NCI-H510A treated with DMSO at 0.1 percent for 48 hours (cell line): ENCODE measurements at places on chromosomes 12 and 14.

- no peak for DNase-seq
Measured at GRCh38 chr14:101288436-101289229, 272.7 kb upstream of the DIO3 start.

DNA sequence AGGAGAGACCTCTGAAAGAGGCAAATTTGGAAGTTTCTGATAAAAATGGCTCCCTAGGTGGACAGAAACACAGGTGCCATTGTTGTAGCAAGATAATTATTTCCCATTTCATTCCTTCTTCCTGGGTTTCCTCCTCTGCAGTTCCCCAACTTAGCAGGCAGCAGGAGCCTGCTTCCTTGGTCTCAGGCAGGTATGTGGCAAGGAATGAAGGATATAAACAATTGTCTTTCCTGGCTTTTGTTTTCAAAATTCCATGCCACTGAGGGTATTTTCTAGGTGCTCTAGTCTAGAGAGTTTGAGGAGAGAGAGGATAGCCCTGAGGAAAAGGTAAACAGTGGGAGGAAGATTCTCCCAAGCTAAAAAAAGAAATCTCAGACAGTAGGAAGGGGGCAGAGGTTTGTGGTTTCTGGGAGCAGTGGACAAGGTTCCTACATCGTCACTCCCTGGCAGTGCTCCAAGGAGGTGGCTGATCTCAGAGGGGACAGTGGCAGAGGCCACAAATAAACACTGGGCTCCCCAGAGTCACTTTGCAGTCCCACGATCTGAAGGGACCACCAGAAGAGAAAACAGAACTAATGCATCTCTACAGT, 82.6 kb upstream of the IGF1 start:
- DNase-seq = no peak

- DNase-seq = no peak
Measured at GRCh38 chr12:121932914-121933521, 14.6 kb downstream of the CFAP251 start.

DNA sequence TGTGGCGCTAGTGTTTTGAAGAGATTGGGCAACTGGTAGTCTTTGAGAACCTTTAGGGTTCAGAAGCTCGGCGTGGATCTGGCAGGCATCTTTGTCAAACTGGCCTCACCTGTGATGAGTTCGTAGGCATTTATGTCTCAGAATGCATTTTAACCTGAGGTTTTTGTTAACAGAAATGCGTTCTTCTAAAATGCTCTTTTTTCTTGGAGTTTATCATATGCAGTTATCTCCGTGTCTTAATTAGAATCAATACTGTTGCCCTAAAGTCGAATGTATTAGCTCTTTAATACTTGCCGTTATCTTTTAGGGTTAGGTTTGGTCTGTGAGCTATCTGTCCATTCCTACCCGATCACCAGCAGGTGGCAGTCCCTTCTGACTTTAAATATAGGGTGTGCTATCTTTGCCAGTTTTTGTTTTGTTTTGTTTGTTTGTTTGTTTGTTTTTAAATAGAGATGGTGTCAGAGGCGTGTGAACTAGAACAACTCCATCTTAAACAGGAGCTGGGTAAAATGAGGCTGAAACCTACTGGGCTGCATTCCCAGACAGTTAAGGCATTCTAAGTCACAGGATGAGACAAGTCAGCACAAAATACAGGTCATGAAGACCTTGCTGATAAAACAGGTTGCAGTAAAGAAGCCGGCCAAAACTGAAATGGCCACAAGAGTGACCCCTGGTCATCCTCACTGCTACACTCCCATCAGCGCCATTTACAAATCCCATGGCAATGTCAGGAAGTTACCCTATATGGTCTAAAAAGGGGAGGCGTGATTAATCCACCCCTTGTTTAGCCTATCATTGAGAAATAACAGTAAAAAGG, 1.4 kb downstream of the ATF1 start:
- DNase-seq = peak; percentile 25

DNA sequence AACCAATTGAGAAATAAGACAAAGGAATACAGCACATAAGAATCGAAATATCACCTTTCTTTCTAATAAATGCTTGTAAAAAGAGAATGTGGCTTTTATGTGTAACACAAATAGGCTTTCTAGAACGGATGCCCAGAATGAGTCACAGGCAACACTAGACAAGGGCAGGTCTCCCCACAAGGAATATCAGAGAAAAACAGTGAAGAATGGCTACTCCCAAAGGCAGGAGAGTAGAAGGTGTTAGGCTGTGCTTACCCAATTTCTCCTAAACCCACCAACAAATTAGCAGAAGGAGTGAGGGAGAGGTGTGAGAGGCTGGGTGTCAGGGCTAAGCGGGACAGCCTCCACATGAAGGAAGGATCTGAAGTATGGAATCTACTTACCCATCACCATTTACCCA, 55.2 kb downstream of the GALNT4 start:
- no peak for DNase-seq

GRCh38 chr14:70845601-70846000, 36.3 kb upstream of the MAP3K9 start:
- no peak for DNase-seq

DNA sequence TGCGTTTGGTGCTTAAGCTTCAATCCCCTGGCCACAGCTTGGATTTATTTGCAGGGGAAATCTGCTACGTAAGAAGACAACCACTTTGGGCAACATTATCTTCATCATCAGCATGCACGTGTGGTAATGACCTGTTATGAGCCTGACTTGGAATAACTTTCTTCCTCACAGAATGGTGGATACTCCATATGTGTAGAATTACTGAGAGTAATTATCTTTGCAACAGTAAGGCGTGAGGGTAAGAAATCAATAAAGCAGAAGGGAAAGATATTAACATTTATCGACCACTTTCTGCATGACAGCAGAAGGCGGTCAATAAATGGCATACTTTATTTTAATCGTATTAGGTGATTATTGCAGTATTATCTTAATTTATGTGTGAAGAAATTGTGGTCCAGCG, 152.7 kb downstream of the RGS6 start:
- DNase-seq = no peak

DNA sequence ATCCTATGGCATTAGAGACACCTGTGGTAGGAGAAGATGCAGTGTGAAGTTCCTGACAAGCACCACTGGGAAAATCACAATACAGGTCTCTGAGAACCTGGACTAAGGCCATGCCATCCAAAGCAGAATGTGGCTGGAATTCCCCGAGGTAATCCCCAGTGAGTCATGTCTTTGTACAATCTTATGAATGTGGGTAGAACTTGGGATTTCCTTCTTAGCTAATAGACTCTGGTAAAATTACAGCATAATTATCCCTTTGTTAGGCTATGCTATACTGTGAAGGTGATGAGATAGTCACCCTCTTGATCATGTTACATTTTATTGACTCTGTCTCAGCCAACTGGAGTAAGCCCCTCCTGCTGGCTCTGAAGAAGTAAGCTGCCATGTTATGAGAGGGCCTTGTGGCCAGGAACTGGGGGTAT, 224.3 kb upstream of the DCN start:
- no peak for DNase-seq

DNA sequence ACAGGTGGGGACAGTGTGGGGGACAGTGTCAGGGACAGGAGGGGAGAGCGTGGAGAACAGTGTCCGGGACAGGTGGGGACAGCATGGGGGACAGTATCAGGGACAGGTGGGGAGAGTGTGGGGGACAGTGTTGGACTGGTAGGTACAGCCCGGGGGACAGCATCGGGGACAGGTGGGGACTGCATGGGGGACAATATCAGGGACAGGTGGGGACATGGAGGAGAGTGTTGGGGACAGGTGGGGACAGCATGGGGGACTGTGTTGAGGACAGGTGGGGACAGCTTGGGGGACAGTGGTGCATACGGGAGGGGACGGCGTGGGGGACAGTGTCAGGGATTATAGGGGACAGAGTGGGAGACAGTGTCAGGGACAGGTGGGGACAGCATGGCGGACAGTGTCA, 212.3 kb downstream of the TMEM121 start:
- DNase-seq = no peak

DNA sequence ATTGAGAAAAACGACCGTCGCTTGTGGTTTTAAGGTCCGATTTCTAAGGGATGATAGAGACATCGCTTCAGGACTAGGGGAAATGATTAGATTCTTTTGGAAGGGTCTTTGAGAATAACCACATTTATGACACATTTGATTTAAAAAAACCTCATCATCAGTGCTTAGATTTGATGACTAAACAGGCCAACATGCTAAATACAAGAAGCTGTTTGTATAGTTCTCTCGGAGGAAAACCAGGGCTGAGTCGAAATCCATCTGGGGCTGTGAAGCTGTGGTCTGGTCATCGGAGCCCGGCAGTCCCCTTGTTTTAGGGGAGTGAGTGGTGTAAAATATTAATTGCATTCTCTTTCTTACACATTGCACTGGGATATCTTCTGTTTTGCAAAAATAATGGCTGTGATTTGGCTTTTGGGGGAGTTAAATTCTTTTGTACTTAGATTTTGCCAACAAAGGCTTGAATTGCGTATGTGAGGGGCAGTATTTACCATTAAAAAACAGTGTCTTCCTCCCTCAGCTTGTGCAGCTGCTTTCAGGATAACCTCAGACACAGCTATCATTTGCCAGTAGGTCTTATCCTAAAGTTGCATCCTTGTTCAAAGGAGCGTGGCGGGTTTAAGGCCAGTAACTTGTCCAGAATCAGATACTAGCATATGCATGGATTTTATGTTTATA, 550 bp downstream of the GNG2 start:
- DNase-seq = no peak

DNA sequence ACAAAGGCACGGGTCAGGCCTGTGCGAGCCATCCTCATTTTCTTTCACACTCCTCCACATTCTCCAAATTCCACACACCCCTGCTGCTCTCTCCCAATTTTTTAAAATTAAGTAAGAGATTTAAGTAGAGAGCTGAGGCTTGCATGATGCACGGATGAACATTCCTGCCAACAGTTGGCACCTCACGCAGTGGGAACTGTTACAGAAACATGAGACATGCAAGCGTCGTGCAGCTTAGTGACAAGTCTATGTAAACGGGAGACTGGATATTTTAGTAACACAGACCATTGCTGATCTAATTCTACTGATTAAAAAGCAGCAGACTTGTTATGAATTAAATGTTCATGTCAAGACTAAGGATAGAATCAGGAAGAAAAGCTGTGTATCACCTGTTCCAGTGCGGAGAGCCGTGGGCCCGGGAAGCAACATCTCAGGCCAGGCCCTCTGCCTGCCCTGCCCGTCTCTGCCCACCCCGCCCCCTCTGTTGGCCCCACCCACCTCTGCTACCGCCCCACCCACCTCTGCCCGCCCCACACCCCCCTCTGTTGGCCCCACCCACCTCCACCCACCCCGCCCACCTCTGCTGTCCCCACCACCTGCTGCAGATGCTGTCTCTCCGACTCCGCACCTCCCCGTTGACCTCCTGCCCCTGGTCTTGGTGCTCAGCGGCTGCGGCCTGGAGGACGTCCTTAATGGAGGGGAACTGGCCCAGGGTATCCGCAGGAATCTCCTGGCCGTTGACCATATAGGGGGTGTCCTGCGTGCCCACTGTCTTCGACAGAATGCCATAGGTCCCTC, 21.2 kb downstream of the GOLGA3 start:
- DNase-seq = no peak

- peak; percentile 31 for DNase-seq
Measured at GRCh38 chr14:81802341-81802740, 268.7 kb upstream of the SEL1L start.

- DNase-seq = no peak
Measured at GRCh38 chr14:25488961-25489360, 439.0 kb upstream of the STXBP6 start.

GRCh38 chr14:54711312-54711711, 144.4 kb downstream of the SAMD4A start:
- no peak for DNase-seq

GRCh38 chr14:71607056-71607455, 325.2 kb upstream of the RGS6 start:
- DNase-seq = no peak

- no peak for DNase-seq
Measured at GRCh38 chr12:131547555-131547954, 163.3 kb upstream of the SFSWAP start.

- DNase-seq = no peak
Measured at GRCh38 chr12:15165012-15165659, 56.1 kb downstream of the RERG start.

GRCh38 chr12:106147956-106148355, 9.2 kb upstream of the NUAK1 start:
- no peak for DNase-seq

DNA sequence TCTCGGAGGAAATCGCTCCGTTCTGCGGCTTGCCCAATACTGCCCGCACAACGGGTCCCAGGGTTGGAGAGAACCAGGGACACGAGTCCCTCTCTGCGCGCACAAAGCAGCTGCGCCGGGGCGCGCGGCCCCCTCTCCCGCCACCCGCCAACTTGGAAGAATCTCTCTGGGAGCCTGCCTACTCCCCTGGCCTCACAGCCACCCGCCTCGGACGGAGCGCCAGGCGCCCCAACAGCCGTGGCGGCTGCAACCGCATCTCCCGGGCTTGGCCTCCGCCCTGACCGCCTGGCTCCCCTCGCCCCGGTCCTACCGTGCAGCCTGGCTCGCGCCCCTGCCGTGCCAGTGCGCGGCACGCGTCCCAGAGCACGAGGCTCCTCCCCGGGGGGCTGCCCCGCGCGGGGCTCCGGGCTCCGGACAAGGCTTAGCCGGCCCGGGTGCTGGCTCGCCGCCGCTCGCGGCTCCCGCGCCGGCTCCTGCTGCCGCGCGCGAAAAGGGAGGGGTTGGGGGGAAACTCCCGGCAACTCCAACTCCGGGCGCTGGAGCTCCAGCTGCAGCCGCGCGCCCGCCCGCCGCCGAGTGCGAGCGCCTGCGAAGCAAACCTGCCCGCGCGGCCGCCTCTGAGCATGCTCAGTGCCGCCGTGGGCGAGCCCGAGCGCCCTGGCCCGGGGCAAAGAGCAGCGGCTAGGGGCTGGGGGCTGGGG, at the start of gene STXBP6:
STXBP6 (minus strand) TSS at position 580 of the 701 bp plus-strand sequence. CDS start 75,329 bp downstream, outside the sequence.
- DNase-seq = peak; percentile 58

DNA sequence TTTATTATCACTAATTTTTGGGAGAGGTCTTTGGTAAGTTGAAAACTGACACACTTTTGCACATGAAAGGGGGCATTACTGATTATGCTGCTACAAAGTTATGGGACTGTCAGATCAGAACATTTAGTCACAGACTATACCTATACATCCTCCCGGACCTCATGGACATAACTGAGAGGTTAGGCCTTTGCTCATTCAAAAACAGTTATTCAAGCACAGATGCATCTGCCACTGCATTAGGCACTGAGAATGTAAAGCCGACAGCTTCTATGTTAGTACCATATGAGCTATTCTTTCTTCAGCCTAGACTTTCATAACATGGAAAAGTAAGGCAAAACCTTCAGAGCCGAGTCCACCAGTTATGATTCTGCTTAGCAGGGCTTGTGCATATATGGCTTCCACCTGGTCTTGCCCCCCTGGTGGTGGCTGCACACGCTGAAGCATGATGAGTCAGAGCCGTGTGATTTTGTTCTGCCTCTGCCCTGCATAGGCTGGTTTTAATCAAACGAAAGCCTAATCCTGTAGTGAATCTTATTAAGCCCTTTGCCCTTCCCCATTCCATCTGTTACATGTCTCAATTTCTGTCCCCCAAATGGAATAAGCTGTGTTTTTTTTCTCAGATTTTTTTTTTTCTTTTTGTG, 21.8 kb upstream of the RNU6-8 start:
- DNase-seq = peak; percentile 35

DNA sequence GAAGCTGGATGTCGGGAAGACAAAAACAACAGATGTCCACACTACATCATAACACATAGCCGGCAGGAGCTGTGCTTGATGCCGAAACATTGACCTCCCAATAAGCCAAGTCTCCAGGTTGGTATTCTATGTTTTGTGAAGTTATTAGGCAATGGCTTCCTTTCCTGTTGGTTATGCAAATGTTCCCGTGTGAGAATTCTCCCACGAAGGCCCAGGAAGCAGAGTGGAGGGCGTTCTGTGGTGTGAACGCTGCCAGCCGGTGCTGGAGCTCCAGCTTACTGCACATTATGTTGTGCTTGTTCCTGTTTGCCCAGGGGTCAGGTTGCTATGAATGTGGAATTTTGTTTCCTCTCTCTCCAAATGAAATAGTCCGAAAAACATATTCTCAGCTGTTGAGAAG, 156.4 kb upstream of the HMGA2 start:
- no peak for DNase-seq
